Tongue (tissue), 3 donors: ENCODE measurements at places on chromosomes 6 and 20.
A peak's percentile ranks its signal among the peaks of the same experiment; 100 is the strongest.

DNA sequence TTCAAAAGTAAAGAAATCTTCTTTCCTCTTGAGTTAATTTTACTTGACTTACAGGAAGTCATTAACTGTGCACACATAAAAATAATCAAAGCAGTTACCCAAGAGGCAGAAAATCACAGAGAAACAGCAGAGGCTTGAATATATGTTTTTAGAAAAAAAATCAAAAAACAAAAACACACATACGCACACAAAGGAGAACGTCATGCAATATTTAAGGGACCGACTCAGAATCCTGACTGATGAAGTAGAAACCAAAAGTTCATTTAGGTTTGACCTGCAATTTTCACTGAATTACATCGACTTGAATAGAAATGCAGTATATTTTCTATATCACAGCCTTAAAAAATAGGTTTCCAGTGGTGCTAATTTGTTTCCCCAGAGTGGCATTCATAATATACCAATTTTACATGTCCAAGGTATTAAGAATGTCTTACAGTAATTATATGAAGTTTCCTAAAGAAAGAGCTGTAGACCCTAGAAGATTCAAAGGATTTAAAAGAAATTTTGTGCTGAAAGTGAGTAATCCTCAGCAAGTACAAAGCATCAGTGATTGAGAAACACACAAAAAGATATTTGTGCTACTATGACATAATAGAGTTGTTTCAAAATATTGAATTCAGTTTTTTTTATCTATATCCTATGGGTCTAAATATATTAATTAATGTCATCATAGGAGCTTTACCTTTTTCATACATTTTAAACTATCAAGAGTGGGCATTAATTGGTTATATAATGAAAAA is 358.5 kb upstream of the RUNX2 start:
- no peak for DNase-seq

GRCh38 chr20:2380601-2381000 is at the start of gene TGM6:
Gene TGM6 (plus strand): TSS chr20:2380901. CDS start chr20:2380969, 68 bp downstream.
- DNase-seq, result no peak

DNA sequence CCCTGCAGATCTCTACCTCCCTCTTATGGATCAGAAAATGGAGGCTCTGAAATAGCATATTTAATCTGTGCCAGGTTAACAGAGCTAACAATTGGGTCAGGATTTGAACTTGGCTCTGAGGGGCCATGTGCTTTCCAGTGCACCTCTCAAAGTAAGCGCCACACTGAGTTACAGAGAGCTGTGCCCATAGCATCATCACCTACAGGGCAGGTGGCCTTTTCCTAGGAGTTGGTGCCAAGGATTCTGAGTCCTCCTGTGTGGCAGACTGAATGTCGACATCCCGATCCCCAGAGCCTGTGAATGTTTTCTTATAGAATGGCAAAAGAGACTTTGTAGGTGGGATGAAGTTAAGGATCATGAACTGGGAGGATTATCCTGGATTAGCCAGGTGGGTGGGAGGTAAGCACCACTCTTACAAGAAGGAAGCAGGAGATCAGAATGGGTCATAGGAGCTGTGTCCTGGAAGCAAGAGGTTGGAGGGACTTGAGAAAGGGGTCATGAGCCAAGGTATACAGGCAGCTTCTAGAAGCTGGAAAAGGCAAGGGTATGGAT is 68.0 kb upstream of the TBC1D7 start:
- DNase-seq, result no peak

GRCh38 chr6:154276810-154277628 is 79.6 kb downstream of the IPCEF1 start:
- peak; percentile 64 for DNase-seq

GRCh38 chr6:32200711-32201475 is 8.4 kb upstream of the GPSM3 start:
- DNase-seq, result no peak

- DNase-seq, result peak; percentile 54
These were observed 1.3 kb upstream of the LIME1 start for GRCh38 chr20:63734946-63735858.

DNA sequence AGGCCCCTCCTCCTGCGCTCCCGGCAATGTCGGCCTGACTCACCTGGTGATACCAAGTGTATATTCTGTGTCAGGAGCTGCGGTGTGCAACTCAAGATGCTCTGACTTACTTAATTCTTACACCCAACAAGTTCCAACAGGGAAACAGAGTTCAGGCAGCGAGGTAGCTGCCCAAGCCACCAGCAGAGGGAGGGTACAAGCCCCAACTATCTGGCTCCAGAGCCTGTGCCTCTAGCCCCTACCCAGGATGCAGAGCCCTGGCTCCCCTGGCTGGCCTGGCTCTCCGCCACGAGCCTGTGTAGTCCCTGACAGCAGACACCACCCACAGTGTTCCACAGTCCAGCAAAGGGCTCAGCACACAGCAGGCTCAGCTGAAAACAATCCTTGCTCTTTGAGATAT is 34.9 kb downstream of the C20orf203 start:
- DNase-seq, result peak; percentile 42

DNA sequence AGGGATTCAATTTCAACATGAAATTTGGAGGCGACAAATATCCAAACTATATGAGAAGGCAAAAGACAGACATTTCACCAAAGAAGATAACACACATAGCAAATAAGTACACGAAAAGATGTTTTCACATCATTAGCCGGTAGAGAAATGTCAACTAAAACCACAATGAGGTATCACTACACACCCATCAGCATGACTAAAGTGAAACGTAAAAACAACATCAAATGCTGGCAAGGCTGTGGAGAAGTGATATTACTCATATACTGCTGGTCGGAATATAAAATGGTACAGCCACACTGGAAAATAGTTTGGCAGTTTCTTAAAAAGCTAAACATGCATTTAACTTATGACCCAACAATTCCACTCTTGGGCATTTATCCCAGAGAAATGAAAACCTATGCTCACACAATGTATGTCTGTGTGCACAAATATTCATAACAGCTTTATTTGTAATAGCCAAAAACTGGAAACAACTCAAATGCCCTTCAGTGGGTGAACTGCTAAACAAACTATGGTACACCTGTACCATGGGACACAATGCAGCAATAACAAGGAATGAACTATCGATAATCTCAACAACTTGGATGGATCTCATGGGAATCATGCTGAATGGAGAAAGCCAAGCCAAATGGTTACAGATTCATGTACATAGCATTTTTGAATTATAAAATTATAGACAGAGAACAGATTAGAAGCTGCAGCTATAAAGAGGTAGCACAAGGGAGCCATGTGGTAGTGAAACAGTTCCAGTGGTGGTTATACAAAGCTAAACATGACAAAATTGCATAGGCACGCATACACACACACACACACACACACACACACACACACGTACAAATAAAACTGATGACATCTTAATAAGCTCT is 8.6 kb downstream of the ADAT2 start:
- no peak for DNase-seq

GRCh38 chr20:16317445-16318362 is 255.5 kb downstream of the KIF16B start:
- DNase-seq, result no peak

GRCh38 chr6:39913391-39913916 is 20.8 kb downstream of the MOCS1 start:
- DNase-seq, result no peak

DNA sequence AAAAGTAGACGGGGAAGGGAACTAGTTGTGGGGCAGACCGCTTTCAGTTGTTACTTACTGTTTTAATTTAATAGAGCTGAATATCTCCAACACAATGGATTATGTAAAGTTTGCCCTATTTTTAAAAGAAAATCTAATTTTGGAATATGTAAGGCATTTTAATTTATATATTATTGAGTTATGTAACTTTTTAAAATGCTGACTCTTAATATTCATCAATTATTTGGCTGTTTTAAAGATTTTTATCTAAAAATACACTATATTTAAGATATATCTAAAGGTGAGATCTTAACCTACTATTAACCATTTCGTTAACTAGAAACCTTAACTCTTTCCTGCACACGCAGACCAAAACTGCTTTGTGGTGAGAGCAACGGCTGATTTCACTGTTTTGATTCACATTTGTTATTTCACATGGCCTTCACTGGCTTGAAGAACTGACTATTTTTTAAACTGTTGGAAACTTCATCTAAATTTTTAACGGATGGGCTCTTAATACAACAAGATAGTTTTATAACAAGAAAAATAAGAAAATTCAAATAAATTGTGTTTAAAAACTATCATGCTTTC is 87.9 kb downstream of the HUS1B start:
- no peak for DNase-seq

DNA sequence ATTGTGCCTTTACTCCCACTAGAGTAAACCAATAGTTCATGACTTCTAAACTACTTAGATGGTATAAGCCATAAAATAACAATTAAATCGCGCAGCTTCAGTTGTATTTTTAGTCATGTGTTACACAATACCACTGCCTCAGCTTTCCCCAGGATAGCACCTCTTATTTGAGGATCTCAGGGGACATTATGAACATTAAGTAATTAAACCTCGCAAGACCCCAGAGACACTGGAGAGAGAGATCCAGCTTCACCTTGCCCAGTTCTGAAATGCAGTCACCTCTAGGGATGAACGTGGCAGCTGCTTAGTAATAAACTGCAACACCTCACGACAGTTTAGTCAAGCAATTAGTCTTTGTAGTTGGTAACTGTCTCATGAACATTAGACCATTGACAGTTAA is 87.1 kb downstream of the CFAP61 start:
- no peak for DNase-seq

GRCh38 chr6:117008618-117009017 is 131.6 kb downstream of the RFX6 start:
- DNase-seq, result no peak

GRCh38 chr6:25227854-25228253 is 51.3 kb upstream of the CARMIL1 start:
- DNase-seq, result no peak

- DNase-seq, result peak; percentile 20
These were observed 5.8 kb downstream of the C6orf120 start for GRCh38 chr6:169707772-169708171.

DNA sequence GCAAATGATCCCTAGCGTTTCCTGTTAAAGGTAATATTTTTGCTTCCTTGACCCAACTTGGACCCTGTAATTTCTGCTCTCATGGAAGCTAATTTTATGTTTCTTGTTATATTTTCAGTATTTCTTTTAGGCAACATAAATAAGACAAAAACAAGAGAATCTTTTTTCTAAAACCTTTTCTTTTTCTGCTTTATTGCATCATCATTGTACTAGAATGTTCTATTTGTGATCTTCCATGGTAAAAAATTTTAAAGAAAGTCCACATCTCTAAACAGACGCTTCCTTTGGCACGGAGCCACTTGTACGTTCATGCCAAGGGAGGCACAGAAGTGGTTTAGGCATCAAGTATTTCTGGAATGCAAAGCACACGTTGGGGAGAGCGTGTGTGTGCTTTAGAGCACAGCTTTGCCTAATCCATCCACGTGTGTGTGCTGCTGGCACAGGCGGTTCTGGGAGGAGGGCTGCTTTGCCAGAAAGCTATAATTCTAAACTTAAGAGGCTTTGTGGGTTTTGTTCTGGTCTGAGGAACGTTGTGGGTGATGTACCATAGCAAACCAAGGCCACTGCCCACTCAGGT is 98.3 kb downstream of the SASH1 start:
- DNase-seq, result peak; percentile 93
